ENCODE measurements at places on chromosomes 16 and 17.

GRCh38 chr17:58250344-58251011 is 12.1 kb downstream of the LPO start:
- no peak for DNase-seq

GRCh38 chr17:64063088-64063487 is 42.7 kb upstream of the ICAM2 start:
- DNase-seq, result peak; percentile 20

DNA sequence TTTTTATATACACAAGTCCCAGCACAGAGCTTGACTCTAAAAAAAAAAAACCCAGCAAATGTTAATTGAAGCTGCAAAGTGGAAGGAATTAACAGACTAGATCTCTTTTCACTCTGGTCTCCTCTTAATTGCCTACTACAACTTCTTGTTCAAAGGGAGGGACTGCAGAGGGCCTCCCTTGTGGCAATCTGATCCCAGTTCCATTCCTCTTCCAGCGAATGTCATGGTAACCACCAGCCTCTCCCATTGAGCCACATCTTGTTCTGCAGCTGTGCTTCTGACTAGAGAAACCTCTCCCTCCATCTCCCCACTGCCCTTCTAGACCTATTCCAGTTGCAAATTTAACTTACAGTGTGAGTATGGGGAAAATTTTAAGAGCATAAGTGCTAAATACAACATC is 5.9 kb downstream of the SUPT6H start:
- DNase-seq, result no peak

DNA sequence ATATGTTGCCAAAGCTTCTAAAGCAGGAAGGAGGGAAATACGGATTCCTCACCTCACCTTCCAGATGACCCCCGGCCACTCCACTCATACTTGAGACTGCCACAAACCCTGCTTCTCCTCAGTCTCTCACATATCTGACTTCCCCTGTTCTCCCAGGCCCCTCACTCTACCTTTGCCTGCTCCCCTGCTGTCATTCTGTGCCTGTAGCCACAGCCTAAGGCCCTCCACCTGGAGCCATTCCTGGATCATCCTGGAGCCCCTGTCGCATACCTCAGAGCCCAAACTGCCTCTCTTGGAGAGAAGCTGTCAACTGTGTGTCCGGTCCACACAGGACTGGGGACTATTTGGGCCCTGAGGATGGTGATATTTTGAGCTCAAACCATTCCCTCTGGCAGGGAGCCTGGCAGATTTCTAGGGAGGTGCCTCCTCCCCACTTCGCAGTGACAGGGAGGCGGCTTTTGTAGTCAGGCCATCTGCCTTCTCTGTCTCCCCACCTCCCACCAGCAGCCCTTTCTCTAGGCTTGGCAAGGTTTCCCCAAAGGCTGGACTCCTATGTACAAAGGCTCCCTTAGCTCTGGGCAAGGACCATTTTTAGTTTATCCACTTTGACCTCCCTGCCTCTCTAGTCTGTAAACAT is 2.3 kb upstream of the MED24 start:
- no peak for DNase-seq

DNA sequence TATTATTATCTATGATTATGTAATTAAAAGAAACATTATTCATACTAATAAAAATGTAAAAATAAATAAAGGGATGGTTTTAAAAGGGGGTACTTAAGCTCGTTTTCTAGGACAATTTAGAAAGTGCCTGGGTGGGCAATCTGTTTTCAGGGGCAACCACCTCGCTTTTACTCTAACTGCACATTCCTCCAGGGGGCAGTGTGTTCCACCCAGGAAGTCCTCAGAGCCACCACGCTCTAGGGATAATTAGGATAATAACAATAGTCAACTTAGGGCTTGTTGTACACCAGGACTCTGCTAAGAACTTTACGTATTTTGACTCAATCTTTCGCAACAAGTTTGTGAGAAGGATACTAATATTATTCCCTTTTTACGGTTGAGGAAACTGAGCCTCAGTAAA is 396.7 kb upstream of the MAF start:
- no peak for DNase-seq

- peak; percentile 59 for DNase-seq
Measured at GRCh38 chr17:82021107-82021899, 1.4 kb downstream of the CENPX start.

GRCh38 chr17:8753976-8754440 is 4.3 kb downstream of the SPDYE4 start:
- DNase-seq, result no peak

- peak; percentile 63 for DNase-seq
Measured at GRCh38 chr16:89574681-89575246, 794 bp upstream of the CPNE7 start.

GRCh38 chr17:75661531-75661930 is 5.4 kb downstream of the RECQL5 start:
- DNase-seq, result no peak

DNA sequence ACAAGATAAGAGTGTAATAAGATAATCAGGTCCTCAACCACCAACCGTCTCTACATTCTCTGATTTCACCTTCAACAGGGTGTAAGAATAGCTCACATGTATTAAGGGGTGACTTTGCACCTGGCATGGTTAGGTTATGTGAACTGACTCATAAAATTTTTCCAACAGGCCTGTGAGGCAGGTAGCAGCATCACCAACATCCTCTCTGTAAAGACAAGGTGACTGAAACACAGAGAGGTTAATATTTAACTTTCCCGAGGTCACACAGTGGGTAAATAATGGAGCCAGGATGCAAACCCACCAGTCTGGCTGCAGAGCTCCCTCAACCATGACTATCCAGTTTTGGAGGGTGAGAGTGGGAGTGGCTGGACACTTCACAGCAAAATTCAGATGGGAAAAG is 317.2 kb downstream of the C16orf95 start:
- DNase-seq, result no peak

GRCh38 chr17:2033153-2033552 is 3.2 kb downstream of the DPH1 start:
- no peak for DNase-seq

- peak; percentile 21 for DNase-seq
Measured at GRCh38 chr16:57186872-57187854, 1.0 kb downstream of the RSPRY1 start.

GRCh38 chr16:66525396-66526180 is 24.3 kb downstream of the TK2 start:
- no peak for DNase-seq

DNA sequence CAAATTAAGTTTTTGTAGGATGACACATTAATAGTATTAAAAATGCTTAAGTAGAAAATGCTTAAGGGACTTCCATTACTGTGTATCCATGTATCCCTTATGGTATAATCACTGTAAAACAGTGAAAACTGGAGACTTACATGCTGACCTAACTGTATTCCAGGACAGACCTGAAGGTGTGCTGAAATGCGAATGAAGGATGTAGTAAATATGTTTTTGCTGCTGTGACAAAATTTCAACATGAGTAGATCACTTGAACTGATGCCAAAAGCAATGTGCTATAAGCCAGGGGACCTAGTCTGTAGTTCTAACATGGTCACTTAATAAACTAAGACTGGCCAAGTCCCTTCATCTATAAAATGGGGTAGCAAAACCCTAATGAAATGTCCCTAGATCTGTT is 142.0 kb upstream of the CORO6 start:
- no peak for DNase-seq

DNA sequence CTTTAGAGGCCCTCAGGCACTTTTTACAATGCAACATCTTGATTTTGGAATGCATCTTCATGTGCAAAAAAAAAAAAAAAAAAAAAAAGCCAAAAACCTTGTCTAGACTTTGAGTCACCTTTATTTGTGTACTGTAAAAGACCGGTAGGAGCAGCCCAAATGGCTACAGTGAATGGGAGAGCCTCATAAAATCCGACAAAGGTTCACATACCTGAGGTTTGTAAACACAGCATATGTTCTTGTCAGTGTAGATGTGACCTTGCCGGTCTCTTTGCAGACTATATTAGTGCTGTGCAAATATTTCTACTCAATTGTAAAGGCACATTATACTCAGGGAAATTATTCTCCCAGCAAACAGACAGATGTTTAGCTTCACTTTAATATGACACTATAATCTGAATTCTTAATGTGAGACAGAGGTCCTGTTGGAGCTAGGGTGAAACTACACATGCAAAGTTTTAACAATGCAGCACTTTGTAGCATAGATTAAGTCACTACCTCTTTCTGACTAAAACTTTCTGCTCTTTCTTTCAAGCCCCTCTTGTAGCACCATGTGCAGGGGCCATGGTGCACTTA is 211.3 kb downstream of the CA10 start:
- DNase-seq, result no peak

GRCh38 chr16:3013998-3014690 is 1.4 kb downstream of the CLDN9 start:
- DNase-seq, result no peak

DNA sequence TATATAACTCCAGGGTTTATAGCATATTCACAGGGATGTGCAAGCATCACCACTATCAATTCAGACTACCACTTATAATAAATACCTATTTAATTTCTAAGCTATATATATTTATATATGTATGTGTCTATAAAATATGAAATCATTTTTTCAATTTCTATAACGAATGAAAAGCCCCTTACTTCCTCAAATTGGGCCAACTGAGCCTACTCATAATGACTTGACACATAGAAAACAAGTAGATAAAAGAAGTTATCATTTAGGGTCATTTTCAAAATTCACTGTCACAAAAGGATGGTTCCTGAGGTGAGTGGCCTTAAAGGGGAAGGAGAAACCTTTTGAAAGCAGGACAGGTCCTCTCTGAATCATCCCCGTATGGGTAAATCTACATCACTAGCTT is 114.1 kb downstream of the ADCY9 start:
- no peak for DNase-seq

- DNase-seq, result no peak
Measured at GRCh38 chr16:88691129-88691813, 5.0 kb upstream of the SNAI3 start.

DNA sequence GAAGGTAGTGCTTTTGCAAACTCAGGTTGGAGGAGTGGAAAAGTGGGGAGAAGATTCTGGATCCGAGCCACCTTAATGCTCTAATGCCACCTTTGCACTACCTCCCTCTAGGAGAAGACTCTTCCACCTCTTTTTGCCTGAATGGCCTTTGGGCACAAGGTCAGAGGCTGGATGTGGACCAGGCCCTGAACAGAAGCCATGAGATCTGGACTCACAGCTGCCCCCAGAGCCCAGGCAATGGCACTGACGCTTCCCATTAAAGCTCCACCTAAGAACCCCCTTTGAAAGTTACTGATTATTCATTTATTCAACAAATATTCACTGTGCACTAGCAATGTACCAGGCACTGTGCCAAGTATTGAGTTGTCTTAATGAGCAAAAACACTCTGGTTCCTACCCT is 3.2 kb downstream of the SHBG start:
- DNase-seq, result no peak

DNA sequence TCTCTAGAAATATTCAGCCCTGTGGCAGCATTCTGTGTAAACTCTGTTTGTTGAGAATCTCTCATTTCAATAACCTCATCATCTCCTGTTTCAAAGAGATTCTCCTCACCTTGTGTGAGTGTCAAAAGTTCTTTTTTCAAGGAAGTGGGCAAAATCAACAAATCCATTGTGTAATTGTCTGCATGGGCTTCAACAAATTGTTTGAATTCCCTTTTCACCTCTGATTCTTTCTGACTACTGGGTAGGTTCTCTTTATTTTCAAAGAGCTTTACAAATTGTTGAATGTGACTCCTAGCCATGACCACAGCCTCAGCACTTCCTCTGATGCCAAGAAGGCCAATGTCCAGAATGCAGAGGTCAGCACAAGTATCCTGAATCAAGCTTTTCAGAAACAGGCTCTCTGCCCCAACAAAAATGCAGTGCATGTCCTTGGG is 48.0 kb downstream of the N4BP1 start:
- no peak for DNase-seq

- DNase-seq, result no peak
Measured at GRCh38 chr17:41624208-41625101, at the start of gene KRT17. Gene KRT17, minus strand, starts transcription at chr17:41624575. Its CDS starts 66 bp downstream, at chr17:41624509.

GRCh38 chr17:38724337-38724988 is 5.7 kb upstream of the CISD3 start:
- DNase-seq, result no peak

Measured in activated naive CD4-positive, alpha-beta T cell treated with Interleukin-2 at 50 U/mL for 16 hours (primary cell).